Stimulated activated CD8-positive, alpha-beta memory T cell treated with anti-CD3 and anti-CD28 coated beads, Interleukin-7, amount 100 ng/mL, for 48 hours (primary cell): ENCODE measurements at places on chromosomes 2 and 18.

DNA sequence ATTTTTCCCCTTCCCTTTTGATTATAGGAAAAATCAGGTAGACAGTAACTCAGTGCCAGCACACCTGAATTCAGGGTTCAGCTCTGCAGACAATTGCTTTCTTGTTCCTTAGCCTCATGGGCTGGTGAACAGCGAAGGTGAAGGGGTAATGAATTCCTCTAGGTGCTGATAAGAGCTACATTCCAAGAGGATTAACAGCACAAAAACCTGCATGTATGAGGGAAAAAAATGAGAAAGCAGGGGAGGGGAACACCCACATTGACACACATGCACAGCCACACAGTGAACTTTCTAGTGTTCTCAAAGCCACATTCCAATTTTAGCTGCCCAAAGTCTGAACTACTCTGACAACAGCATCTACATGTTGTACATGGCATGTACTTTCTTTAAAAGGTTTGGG lies 46.1 kb downstream of the SPATS2L start:
- no peak for DNase-seq

DNA sequence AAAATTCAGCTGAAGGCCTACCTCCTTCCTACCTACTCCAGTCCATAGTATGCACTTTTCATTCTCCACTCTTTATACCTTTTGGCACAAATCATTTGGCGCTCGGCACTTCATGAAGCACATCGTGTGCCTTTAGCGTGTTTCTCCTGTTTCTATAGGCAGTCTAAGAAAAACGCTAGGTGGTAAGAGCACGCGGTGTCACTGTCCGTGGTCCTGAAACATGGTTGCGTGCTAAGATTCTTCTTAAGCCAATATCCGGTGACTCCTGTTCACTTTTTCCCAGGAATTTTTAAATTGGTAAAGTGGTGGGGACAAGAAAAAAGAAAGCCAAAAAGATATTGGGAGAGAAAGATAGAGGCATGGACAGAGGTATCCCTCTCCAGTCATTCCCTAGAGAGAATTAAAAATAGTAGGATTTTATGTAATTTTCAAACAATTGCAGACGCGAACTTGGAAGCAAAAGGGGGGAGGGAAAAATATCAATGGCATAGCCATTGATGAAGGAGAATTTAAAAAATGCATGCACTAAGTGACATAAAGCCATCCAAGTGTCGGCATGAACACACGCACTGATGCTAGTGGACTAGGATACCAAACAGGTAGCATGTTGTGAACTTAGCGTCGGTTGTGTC lies 1.4 kb upstream of the CTNNA2 start:
- no peak for DNase-seq

DNA sequence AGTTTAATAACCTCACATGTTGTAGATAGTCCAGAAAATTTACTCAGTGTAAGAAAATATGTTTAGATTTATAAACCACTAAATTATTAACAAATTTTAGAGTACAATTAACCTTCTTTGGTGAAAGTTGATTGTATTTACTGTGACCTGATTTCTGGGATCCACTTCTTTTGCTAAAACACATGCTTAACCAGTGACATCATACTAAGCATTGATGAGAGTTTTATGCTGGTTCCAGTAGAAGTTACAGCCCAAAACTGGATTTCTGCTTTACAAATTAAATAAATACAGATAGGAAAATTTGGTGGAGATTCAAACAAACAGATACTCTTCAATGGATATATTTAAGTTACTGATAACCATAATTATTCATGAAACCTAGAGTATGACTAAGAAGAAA lies 40.9 kb downstream of the RBBP8 start:
- DNase-seq = no peak

- no peak for DNase-seq
Observed at GRCh38 chr2:40488101-40488601, 36.3 kb upstream of the SLC8A1 start.

GRCh38 chr2:8171608-8172007 lies 510.2 kb upstream of the ID2 start:
- DNase-seq = no peak

DNA sequence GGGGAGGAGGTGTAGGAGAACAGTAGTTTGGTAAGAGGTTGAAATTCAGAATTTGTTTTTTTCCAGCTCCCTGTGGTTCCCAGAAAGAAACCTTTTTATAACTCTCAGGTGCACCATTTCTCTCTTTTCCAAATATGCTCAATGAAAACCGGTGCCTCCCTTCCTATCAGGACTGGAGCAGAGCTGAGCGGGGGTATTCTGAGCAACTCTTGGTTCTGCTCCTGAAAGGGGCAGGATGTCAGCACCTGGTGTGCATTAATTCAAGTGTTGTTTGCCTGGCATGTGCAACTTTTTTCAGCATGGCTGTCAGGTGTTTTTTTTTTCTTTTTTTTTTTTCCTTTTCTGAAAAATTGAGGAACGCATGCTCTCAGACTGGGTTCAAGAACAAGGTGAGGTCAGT lies 74.1 kb downstream of the MAPK4 start:
- DNase-seq = no peak

- DNase-seq = no peak
Observed at GRCh38 chr18:48098538-48098937, 168.1 kb upstream of the SMAD2 start.

GRCh38 chr2:190405070-190405469 lies 3.1 kb upstream of the MFSD6 start:
- no peak for DNase-seq

DNA sequence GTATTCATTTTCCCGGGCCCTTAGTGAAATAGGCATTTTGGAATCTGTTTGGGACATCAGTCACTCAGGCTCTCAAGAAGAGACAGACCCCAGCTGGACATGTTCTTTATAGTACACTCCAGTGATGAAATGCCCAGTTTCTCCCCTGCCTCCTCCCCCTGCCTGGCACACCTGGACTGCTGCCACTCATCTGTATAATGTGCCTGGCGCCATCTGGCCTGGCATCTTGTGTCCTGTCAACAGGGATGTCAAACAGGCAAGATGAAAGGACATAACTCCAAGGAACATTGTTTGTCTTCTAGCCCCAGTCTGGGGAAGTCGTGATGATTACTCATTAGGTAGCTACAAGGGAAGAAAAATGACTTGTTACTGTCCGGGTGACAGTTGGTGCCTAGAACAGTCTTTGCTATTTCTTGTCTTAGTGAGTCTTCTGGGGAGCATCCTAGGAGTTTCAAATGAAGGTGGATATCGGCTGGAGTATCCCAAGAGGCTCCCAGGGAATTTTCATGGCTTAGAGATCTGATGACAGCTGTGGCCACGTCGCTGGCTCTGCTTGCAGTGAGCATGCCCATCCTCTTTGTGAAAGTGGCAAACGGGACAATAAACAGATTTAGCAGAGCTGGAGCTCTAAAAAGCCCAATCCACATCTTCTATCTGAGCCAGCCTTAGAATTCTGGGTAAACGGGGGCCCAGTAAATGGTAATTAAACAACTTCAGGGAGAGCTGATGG lies 153.6 kb downstream of the ALK start:
- no peak for DNase-seq

- no peak for DNase-seq
Observed at GRCh38 chr18:63180971-63181376, 138.6 kb downstream of the BCL2 start.
